Iris pigment epithelial cell (primary cell): ENCODE measurements at places on chromosomes 2 and 18.

GRCh38 chr18:70535041-70535440 is 246.2 kb downstream of the SOCS6 start:
- DNase-seq, result no peak

DNA sequence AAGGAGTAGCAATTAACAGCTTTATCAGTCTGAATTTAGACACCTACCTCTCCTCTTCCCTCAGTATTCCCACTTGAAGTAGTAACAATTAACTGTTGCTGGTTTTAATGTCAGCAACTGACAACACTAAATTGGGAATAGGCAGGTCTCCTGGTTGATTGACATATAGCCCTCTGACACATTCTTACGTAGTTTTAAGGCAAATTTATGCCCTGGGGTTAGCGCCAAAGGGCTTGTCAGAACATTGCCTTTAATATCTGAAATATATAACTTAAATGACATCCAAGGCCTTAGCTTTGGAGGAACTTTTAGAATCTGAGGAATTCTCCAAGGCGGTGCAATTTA is 7.4 kb downstream of the ASXL3 start:
- no peak for DNase-seq

- peak; percentile 55 for DNase-seq
These were observed 1.8 kb upstream of the AGBL5 start for GRCh38 chr2:27049422-27050280.

- peak; percentile 60 for DNase-seq
These were observed 38.2 kb downstream of the ACVR1 start for GRCh38 chr2:157837851-157838441.

DNA sequence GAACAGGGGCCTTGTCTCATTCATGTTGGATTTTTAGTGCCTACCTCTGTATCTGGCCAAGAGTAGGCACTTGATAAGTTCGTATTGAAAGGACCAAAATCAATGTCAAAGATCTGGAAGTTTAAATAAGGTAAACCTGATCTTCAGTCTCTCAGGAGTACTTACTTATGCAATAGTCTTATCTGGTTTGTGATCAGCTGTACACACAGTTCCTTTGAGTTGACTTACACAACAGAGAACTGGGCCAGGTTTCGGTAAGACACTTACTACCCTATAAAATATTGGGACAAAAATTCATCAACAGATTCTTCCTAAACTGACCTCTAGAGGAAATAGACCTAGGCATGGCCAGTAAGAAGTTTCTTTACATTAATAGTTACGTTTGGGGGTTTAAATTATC is 113.6 kb upstream of the NXPH2 start:
- no peak for DNase-seq

DNA sequence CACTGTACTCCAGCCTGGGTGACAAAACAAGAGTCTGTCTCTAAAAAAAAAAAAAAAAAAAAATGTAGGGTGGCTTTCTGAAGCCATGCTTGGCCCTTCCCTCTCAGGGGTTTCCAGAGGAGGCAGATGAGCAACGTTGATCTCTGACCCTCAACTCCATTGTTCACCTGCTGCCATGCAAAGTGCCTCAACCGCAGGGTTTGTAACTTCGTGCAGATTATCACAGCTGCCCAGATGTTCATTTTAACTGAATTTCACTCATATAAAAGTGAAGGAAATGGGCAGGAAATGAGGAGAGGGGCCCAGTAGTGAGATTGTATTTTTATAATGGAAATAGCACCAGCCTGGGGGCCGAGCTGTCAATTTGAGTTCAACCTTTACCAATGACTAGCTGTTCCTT is 14.9 kb upstream of the B3GNT2 start:
- DNase-seq, result no peak

- no peak for DNase-seq
These were observed 9.2 kb downstream of the RNU4ATAC start for GRCh38 chr2:121539750-121540469.
